H1 (cell line): ENCODE measurements at places on chromosomes 1 and 21.
A peak's percentile ranks its signal among the peaks of the same experiment; 100 is the strongest.

DNA sequence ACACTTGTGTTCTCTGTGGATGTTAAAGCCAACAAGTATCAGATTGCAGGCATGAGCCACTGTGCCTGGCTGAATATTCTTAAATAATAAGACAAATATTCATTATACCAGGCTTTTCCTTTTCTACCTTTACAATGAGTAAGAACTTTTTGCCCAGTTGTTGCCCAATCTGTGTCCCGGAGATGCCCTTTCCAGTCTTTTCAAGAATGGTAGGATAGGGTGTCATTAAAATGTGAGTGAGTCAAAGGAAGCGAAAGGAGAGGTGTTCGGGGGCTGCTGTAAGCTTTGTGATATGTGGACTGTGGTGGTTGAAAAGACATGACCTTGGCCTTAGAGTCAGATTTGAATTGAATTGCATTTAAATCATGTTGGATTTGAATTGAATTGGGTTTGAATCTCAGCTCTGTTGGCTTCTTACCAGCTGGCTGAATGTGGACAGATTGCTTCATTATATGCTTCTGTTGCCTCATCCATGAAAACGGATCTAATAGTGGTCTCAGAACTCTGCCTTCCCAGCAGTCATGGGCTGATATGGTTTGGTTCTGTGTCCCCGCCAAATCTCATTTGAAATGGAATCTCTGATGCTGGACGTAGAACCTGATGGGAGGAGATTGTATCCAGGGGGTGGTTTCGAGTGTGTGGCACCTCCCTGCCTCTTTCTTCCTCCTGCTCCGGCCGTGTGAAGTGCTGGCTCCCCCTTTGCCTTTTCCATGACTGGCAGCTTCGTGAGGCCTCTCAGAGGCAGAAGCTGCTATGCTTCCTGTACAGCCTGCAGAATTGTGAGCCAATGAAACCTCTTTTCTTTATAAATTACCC is 22.7 kb upstream of the AADACL3 start:
- DNase-seq: no peak

DNA sequence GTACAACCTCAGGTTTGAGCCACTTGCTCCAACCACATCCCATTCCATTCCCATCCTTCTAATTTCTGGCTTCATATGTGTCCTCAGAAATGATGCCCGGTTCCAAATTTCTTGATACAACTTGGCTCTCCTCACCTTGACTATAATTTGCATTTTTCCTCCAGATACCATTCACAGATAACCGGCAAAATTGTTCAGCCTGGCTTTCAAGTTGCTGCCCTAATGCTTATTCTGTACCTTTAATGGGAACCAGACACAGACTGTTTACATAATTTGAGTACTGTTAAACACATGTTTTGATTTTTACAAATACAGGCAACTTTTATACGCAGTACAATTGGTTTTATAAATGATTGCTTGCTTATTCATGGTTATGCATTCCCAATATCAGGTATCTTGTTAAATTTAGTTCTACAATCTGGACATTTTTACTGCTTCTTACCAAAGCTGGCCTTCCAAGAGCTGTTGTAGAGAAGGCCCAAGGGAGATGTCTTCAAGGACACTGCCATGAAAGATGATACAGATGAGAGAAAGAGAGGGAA is 649.5 kb upstream of the CAMK1G start:
- no peak for DNase-seq

- DNase-seq: no peak
Measured at GRCh38 chr1:218948446-218948845, 225.2 kb upstream of the LYPLAL1 start.

DNA sequence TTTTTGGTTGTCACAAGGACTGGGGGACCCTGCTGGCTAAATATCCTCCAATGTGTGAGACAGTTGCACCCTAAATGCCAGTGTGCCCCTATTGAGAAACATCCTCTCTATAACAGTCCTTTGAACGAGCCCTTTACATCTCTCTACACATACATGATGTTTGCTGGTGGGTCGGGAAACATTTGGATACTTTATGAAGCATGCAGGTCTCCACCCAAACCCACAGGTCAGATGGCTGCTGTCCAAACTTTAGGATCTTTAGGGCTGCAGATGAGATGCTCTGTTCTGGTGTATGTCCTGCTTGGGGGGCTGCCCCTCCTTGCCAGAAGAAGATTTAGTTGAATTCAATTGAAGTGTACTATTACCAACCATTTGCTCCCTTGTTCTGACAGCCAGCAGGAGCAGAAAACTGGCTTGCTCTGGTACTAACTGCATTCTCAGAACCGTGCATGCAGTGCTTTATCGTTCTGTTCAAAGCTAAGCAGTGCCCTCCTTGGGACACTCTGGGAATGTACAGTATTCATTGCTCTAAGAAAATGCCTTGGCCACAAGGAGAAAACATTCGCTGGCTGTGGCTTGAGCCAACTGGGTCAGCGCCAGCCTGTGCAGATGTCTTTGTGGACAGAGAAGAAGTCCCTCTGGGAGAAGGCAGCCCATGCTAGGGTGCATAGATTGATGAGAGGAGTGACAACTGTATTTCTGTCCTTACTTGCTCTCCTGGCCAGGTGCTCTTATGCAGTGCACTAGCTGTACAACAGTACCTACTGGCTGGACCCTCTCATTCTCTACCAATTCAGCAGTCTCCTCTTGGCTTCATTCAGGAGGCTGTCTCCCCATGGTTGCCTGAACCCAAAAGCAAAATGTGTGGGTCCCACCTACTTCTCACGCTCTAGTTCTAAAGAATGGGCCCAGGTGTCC is 61.4 kb upstream of the DIRAS3 start:
- DNase-seq: peak; percentile 42

DNA sequence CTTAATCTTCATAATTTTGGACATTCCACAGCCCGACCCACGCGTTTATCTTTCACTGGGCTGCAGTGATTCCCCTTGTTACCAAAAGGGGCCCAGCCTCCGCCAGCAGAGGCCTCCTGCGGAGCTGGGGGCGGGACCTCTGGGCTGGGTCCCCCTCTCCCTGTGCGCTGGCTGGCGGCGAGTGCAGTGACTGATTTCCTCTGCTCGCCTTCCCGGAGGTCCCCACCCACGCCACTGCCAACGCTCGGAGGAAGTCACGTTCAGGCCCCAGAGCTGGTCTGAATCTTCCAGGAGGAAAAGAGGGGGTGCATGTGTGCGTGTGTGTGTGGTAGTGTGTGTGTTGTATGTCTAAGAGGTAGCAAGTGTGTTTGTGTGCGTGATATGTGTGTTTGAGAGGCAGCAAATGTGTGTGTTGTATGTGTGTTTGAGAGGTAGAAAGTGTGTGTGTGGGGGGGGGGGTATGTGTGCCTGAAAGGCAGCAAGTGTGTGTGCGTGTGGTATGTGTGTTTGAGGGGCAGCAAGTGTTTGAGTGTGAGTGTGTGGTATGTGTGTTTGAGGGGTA is 35.0 kb upstream of the JAK1 start:
- no peak for DNase-seq

DNA sequence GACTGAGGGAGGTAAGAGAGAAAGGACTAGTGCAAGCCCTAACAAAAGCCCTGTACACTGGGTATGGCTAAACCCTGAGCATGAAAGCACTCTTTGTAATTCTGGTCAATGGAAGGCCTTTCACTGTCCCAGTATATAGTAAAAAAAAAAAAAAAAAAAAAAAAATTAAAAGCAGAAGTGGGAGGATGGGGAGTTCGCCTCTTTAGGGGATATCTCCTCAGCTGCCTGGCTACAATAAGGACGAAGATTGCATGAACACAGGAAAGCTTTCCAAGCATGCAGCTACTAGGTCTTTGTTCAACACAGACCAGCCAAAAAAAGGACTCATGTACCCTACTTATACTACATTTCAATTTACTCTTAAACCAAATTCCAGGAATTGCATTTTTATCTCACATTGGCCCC is 59.1 kb downstream of the EIF4G3 start:
- DNase-seq: no peak

DNA sequence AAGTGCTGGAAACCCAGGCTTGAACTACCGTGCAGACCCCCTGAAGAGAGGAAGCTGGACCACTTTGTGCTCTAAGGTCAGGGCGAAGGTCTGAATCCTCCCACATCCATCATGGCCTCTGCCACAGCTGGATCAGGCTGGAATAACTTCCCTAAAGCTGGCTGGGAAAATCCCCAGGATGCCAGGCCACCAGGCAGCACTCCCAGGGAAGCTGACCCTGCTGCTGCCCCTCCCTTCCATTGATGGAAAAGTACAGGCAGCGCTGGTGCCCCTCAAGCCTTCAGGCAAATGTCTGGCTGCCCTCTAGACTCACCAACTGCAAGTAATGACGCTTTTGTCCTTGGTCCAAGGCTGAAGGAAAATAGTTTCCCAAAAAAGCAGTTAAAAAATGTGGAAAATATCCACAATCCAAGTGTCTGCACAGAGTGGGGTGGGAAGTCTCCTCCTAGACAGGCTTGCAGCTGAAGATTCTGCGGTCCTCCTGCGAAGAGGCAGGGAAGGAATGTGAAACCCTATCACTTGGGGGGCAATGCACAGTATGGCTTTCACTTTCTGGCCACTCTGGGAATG is 39.9 kb upstream of the TSPAN2 start:
- DNase-seq: no peak

DNA sequence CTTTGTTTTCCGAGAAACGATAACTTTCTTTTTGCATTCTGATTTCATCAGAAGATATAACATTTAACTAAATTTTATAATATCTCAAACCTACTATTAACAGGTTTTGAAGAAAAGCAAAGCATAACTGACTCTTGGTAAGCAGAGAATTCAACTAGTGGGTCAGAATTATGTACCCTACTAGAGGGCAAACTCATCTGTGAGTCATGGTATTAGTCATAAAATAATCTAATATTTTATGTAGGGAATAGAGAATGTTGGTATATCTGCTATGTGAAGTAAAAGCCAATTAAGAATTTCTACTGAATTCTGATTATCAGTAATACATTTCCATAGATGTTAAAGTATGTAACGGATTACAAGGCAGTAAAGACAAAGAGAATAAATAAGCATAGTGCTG is 56.8 kb downstream of the USP1 start:
- DNase-seq: no peak

GRCh38 chr1:225611537-225612223 is 41.2 kb downstream of the ENAH start:
- DNase-seq: no peak

GRCh38 chr1:116377541-116378529 is 4.8 kb downstream of the ATP1A1 start:
- no peak for DNase-seq
